Stimulated activated naive CD8-positive, alpha-beta T cell treated with anti-CD3 and anti-CD28 coated beads, Interleukin-15, Interleukin-2, amounts not matched to agents 100 U/mL and 50 U/mL, for 24 hours (primary cell): ENCODE measurements at places on chromosomes 5 and 9.

DNA sequence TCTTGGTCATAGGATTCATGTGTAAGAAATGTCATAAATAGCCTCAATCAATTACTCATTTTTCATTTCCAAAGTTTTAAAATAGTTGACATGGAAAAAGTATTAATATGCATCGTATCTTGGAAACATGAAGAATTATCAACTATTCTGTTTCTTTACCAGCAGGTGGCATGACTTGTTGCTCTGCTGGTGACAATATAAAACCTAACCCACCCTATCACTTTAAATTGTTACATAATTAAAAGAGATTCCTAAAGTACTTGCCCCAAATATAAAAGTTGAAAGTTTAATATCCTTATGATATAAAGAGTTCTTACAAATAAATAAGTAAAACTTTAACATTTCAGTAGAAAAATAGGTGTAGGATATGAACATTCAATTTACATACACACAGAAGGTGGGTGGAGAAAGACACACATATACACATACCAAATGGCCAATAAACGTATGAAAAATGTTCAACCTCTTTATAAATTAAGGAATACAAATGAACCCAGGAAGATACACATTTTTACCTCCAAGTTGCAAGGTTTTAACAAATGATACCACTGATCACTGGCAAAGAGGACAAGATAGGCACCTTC is 30.6 kb downstream of the MAP1B start:
- DNase-seq, result no peak

DNA sequence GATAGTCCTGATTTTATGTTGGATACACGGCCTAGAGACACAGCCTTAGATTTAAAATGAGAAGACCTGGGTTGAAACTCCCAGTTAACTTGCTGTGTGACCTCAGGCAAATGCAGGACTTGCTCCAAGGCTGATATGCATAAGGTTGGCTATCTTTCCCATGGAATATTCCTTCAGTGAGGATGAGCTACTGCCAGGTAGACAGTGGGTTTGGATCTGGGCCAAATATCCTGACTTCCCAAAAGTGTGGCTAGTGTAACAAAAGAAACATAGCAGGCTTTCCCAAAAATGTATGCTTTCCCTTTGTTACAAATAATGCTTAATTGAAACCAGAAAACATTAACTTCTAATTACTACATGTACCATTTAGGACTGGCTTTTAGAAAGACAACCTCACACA is 697 bp upstream of the XPA start:
- DNase-seq, result no peak

DNA sequence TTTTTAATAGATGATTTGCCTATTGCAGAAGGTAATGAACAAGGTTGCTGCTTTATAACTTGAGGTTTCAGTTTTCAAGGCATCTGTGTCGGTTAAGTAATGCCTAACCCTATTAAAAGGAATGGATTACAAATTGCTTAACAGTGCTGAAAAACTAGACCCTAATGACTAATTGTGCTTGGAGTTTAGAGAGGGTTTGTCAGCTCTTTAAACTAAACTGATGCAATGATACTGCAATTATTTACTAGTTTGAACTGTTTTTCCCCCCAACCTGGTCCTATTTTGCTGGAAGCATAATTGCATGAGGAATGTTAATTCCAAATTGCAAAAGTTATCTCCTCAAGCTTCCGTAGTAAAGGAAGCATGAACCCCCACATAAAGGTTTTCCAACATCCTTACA is 39.3 kb upstream of the TLX3 start:
- DNase-seq, result no peak

DNA sequence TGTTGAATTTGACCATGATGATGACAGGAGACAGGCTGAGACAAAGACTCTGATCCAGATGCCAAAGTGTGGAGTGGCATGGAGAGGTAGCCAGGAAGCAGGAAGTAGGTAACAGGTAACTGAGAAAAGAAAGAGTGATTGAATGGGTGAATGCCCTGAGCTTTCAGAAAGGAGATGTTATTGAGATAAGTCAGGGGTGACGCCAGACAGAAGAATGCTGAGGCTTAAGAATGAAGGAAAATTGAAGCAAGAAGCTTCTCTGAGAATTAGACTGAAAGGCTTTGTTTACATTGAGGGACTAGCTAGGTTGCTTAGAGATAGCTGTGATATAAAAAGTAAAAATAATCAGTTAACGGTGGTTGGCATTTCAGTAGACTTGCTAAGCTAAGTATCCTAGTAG is 165.7 kb downstream of the PSAT1 start:
- no peak for DNase-seq

DNA sequence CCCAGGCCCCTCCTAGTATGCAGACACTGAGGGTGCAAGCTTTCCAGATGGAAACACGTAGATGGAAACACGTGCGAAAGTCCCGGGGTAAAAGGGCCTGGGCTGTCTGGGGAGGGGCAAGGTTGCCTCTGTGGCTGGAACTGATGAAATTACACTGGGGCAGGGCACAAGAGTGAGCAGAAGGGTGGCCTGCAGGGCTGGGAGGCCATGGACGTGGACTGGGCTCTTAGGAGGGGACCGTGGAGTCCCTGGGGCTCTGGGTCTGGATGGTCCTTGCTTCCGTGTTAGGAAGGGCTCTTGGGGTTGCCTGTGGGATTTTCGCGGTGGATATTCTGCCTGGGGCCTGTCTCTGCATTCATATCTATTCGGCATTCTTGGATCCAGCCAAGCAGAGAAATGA is 63.3 kb downstream of the IRX1 start:
- DNase-seq, result no peak
